ENCODE measurements at places on chromosomes 7 and 10.

DNA sequence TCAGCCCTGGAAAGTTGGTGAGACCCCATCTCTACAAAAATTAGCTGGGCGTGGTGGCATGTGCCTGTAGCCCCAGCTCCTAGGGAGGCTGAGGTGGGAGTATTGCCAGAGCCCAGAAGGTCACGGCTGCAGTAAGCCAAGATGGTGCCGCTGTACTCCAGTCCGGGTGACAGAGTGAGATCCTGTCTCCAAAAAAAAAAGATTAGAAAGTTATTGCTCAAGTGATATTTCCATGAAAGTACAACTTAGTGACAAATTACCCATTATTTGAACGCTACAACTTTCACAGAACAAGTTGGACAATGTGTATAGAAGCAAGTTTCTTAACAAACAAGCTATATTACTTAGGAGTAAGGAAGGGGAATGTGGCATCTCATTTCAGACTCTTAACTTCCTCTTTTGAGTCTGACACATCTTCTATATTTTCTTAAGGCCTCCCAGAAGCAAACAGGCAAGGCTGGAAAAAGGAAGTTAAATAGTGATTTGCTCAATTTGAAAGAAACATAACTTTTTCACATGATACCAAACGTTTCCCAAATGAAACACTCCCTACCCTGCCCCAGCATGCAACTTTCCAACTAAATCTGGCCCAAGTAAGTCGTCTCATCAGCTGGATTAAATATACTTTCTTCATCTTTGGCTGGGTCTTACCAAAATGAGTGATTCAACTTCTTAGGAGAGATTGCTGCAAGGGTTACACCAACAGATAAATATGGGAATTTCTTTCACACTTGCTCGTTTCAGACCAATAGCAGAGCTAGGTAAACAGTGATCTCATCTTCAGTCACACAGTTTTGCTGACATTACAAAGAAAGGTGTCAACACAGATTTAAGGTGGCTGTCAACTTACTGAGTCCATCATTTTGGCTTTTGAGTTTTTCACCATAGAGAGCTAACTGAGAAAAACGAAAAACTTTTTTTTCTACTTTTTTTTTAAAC lies 66.3 kb upstream of the KLF6 start:
- DNase-seq: no peak

GRCh38 chr7:158617737-158618128 lies 30.1 kb upstream of the PTPRN2 start:
- DNase-seq: no peak

DNA sequence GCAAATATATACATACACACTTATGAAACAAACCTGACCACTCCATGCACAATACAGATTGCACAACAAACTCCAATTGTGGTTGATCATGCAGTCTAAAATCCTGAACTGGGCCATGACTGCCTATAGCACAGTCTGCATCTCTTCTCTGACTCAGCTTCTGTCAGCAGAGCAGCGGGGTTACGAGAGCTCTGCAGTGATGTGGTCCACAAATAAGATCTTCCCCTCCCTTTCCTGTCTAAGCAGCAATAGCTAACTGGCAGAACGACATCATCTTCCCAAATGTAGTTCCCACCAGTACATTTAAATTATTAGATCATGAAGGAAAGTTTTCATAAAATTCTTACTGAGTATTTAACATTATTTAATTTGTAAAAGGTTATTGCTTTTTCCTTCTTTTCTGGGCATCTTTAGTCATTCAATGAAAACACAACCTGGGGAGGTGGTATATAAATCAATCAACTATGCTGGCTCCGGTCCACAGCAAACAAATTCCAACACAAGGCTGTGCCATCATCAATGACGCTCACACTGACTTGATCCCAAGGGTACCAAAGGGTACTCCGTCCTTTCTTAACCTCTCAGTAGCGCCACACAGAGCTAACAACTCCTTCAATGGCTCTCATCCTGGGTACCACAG lies 17.1 kb downstream of the ARHGAP21 start:
- DNase-seq: no peak

- DNase-seq: no peak
These were observed 261.1 kb downstream of the AUTS2 start for GRCh38 chr7:69859342-69859741.

GRCh38 chr7:130941322-130942210 lies 207.6 kb upstream of the KLF14 start:
- DNase-seq: no peak

DNA sequence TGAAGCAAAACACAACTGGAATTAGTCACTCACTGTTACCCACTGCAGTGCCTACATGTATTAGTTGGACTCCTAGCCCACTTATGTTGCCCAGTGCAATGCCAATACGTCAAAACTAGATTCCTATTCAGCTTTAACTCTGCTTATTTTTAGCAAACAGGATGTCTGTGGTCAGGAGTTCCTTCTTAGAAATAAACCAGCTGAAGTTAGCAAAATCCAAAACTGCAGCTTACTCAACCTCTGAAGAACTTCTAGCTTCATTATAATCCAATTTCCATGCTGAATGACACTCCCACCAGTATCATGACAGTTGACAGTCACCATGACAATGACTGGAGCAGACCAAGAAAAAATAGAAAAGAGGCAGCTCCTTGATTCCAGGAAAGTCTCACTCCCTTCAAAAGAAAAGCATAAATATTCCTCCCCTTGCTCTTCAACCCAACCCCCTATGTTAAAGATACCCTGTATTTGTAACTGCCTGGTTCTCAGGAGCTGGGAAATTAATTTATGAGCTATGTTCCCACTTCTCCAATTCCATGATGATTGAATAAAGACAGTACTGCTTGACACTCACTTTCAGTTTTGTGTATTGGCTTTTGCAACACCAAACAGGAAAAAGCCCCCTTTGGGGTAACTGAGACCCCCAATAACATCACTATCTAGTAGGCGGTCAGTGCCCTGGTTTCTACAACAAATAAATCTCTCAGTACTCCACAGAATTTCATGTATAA lies 327.4 kb downstream of the SORCS1 start:
- no peak for DNase-seq

DNA sequence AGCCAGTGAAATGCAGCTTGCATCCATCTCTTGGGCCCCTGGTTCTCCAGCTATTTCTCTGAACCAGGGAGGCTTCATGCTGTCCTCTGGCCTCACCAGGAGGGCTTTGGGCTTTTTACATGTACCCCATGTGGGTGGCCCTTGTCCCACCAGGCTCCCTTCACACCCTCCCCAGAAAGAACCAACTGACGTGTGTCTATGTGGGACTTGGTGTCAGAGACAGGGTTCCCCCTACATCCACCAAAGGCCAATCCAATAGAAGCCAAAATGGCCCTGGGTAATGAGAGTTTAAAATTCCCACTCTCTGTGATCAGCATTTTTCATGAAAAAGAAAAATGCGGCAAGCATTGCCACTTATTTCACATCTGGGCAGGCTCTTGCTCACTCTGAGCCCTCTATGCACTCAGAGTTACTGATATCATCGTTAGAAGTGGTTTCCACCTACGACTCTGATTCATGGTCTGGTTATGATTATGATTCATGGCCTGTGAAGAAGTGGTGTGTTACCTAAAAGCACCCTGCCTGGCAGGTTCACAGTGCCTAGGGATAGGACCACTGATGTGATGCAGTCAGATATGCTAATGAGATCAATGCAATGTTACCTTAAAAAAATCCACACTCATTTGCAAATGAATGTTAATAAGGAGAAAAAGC lies 133.5 kb downstream of the BUB3 start:
- no peak for DNase-seq

- DNase-seq: no peak
These were observed 70.1 kb upstream of the ARHGAP21 start for GRCh38 chr10:24793648-24794379.
